ENCODE measurements at places on chromosomes 13 and 19.

- no peak for DNase-seq
Measured at GRCh38 chr13:46598140-46598819, 45.3 kb downstream of the LRCH1 start.

DNA sequence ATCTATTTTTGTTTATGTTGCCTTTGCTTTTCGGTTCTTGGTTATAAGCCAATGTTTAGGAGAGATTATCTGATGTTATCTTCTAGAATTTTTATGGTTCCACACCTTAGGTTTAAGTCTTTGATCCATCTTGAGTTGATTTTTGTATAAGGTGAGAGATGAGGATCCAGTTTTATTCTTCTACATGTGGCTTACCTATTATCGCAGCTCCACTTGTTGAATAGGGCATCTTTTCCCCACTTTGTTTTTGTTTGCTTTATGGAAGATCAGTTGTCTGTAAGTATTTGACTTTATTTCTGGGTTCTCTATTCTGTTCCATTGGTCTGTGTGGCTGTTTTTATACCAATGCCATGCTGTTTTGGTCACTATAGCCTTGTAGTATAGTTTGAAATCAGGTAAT is 927.0 kb downstream of the UQCRFS1 start:
- no peak for DNase-seq

DNA sequence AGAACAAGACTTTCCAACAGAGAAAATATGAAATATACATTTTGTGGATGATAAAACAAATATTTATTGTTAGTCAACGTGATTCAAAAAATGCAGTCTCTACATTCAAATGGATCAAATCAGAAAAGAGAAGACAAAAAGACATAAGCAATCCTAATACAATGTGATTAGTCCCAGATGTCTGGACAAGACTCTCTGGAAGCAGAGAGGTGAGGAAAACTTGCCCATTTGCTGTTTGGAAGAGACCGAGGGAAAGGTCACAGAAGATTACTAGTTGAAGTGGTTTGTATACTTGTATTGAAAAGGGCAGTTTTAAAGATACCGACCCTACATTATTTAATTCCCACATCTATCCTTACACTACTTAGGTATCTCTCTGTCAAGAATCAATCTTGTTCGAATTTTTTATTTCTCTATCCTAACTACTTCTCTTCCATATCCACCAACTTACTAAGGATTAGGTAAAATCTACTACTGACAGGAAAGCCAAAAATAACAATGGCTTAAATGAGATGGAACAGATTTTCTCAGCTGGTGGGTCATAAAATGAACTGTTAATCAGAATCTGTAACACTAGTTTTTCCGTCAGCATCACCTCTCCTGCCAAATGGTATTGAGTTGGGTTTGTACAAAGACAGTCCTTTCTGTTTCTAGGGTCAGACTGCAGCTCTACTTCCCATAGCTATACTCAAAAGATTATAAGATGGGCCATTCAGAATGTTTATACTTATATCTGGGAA is 497.1 kb downstream of the DCT start:
- DNase-seq = no peak

- no peak for DNase-seq
Measured at GRCh38 chr13:25908366-25908765, 143.4 kb downstream of the SHISA2 start.

- DNase-seq = peak; percentile 38
Measured at GRCh38 chr19:43594710-43595604, 977 bp downstream of the IRGQ start.

GRCh38 chr19:53826876-53827275 is 2.8 kb upstream of the NLRP12 start:
- no peak for DNase-seq

DNA sequence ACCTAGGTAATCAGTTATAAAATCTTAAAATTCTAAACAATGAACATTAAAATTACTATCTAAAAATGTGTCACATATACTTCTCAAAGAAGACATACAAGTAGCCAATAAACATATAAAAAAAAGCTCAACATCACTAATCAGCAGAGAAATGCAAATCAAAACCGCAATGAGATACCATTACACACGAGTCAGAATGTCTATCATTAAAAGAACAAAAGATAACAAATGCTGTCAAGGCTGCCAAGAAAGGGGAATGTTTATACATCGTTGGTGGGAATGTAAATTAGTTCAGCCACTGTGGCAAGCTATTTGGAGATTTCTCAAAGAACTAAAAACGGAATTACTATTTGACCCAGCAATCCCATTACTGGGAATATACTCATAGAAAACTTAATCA is 310.3 kb upstream of the EDNRB start:
- DNase-seq = no peak

GRCh38 chr13:107299717-107300116 is 731.8 kb upstream of the ARGLU1 start:
- no peak for DNase-seq

DNA sequence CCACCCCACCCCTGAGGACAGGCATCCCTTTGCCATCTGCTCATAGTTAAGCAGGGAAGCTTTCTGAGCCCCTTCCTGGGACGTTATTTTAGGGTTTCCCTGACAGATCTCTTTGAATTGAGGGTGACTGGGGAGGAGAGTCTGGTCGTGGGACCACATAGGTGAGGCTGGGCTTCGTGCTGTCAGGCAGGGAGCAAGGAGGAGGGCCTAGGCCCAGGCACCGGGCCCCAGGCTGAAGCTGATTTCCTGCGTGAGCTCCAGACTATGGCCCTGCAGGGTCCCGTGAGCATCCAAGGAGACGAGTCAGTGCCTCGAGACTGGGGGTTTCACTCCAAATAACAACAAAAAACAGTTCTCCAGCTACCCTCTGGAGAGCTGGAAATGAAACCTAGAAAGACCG is 60.4 kb downstream of the MYO9B start:
- DNase-seq = no peak

All from activated CD8-positive, alpha-beta memory T cell treated with anti-CD3 and anti-CD28 coated beads for 4 hours (primary cell).